C1 segment of cervical spinal cord (tissue), 14 donors: ENCODE measurements at places on chromosomes 2 and 18.

DNA sequence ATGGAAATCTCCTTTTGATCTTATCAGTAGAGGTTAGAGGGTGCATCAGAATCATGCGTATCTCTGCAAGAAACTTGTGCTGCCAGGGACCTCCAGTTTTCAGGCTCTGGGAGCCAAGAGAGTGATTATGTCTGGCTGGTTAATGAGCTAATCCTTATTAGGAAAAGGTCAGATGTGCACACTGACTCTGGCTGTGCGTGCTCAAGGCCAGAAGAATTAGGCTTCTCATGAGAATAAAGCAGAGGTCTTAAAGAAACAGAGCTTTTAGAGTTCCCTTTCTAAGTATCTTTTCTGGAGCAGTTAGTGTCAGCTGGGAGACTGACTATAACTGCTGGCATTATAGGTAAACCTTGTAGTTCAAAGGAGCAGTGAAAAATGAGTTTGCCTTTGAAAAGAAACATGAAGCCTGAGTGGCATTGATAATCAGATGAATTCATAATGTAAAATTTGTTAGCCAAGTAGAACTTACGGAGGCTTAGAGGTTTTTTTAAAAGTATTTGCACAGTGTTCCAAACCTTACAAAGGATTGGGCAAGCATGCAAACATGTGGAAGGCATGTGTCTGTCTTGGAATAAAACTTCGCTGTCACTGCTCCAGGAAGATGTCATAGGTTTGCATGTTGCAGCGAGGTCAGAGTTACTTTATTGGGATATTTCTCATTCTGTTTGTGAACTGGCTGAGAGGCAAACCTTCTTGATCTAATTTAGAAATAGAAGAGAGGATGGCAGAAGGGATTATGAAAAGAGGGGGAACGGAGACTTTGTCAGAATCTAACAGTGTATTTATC lies 151.7 kb downstream of the ARHGAP28 start:
- no peak for DNase-seq

DNA sequence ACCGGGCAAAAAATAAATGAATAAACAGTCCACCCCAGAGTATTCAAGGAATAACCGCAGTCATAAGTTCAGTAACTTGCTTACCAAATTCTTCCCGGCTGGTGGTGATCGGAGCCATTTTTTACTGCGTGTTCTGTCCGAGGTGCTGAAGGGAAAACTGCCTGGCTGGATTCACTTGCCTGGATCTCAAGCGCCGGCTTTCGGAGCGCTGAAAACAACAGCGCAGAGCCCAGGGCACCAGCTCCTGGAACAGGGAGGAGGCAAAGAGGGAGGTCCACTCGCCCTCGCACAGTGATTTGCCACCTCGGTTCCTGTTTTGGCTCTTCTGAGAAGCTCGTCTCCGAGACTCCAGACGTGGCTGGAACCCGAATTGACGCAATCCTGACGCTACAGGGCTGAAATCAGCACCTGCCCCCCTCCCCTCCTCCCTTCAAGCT lies at the start of gene SYT4:
Gene SYT4, minus strand, starts transcription at position 327 of the 437 bp plus-strand sequence. Its CDS starts 209 bp downstream, at position 118.
- DNase-seq: peak; percentile 17

DNA sequence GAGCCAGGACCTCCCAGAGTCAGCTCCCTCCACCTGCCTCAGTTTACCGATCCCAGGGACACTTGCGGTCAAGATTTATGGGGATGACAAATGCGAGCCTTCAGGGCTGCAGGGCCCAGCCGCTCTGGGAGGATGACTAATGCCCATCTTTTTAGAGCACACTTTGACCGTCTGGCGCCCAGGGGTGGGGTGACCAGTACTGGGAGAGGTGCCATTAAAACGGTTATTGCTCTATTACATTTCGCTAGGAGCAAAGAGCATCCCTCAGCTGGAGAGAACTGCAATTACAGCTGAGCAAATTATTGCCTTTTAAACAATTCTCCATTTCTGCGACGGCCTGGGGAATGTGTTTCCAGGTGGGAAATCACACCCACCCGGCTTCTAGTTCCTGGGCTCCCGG lies 42.6 kb upstream of the HPCAL1 start:
- no peak for DNase-seq

GRCh38 chr18:31510319-31510718 lies 12.3 kb downstream of the DSG2 start:
- DNase-seq: no peak

DNA sequence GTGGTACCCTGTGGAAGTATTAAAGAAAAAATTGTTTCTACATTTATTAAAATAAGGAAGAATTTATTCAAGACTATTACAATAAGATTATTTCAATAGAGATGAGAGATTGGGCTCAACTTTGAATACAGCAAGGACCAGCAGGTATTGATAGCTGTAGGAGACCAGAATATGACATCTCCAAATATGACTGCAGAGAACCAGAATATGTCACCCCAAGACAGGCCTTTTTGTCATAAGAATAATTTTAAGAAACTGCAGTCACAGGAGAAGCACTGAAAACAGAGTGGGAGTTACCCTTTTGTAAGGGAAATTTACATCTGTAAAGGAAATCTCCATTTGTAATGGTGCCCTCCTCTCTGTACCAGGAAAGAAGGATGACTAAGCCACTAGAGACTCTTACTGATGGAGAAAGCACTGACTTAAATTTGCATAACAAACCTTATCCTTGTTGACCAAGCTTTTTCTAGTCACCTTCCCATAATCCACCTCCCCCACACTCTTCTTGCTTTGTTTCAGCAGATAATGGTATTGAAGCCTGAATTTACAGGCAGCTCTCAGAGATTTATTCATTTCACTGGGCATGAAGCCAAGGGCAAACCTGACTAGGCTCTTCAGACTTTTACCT lies 145.1 kb upstream of the RMP24 start:
- no peak for DNase-seq

- DNase-seq: no peak
Observed at GRCh38 chr2:213247566-213247965, 36.7 kb upstream of the SPAG16 start.

DNA sequence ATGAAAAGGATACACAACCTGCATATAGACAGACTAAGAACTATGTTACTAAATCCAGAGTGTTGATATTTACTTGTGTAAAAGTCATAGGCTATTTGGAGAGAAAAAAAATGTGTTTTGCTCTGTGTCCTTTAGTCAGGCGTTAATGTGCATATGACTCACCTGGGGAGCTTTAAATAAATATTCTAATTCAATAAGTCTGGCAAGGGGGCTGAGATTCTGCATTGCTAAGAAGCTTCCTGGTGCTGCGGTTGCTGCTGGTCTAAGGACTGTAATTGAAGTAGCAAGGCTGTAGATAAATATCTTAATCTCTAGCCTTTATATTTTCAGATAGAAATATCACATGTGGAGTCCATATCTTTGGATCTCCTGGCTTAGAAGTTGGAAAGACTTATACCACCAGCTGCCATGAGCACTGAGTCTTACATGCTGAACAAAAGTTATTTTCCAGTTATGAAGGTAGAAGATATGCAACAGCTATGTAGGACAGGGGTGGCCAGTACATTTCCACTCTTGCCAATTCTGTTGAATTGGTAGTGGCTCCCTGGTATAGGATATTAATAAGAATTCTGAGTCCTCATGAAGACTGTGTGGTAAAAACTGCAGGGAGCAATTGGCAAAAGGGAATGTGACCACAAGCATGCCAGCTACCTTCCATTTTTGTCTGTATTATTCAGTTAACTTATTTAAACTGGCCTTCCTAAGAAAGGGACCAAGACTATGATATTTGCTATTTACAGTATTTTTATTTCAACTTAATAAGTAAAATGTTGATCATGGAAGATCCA lies 4.8 kb downstream of the SPAG16 start:
- no peak for DNase-seq

DNA sequence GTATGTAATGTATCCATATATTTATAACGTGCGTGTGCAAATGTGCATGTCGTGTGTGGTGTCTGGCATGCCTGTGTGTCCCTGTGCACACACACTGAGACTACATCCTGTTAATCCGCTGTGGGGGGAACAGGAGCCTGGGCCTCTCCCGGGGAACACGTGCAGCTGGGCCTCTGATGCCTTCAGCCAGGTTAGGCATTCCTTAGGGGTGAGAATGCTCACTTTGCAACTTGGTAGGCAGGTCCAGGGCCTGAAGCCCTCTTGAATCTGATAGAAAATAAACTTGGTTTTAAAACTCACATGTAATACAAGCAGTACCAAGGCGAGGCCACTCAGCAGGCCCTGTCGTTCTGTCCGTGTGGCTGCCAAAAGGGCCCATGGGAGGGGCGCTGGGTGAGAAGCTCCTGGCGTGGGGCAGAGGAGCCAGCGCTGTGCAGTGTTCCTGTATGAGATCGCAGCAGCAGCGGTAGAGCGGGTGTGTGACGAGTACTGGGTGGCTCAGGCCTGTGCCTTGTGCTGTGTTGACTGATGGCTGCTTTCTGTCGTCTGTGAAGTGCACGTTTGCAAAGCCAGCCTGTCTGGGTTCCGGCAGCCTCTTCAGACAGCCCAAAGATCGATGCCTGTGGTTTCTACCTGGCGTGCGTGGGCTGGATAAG lies 16.2 kb downstream of the SALL3 start:
- no peak for DNase-seq

DNA sequence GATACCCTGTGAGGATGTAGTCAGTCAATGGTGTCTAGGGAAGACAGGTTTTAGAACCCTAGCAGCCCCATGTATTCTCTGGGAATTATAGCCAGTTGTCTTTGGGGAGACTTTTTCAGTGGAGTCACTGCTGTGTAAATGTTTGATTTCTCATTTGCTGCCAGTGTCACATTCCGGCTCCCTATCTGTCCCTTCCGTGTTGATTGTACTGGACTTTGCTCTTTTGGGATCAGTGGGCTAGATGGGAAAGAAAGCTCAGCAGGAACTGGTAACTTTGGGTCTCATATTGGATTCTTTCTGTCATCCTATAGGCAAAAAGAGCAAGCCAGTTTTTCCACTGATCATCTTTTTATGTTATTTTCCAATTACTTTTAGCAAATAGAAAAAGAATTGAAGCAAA lies 70.1 kb downstream of the GTF3C3 start:
- DNase-seq: no peak

DNA sequence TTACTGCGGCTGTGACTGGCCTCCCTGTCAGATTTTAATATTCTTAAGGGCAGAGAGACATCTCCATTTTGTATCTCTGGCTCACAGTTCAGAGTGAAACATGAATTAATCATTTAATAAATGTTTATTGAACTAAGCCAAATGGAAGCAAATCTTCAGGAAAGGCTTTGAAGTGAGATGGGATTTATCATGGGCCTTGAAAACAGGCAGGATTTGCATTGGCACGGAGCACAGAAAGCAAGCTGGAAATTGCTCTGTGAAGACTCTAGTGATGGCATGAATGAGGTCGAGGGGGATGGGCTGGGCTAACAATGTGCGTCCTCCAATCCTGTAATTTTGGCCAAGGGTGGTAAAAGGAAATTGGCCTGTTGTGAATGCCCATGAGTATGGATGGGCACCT lies 369.8 kb upstream of the SOX11 start:
- DNase-seq: no peak

DNA sequence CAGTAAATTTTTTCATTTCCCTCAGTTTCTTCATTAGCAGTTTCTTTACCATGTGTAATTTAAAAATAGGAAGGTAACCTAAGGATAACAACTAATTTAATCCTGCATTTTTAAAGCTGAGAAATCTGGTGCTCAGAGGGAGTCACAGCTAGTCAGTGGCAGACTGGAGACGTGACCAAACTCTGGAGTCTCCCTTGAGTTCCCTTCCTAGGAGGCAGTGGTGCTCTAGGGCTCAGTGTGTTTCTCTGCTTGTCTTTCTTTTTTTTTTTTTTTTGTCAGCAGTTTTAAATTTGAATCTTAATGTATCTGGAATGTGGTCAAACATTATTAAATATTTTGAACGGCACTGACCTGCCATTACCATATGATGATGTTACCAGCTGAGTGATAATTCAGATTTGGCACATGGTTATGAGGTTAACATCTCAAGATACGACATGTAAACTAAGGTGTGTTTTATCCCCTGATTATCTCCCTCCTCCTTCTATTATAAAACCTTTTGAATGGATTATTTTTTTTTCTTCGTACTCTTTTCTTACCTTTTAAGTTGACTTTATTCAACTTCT lies 226.2 kb downstream of the GALNT13 start:
- no peak for DNase-seq

GRCh38 chr2:42918671-42919318 lies 126.4 kb upstream of the HAAO start:
- DNase-seq: no peak

GRCh38 chr2:10487081-10487740 lies 39.1 kb upstream of the ODC1 start:
- no peak for DNase-seq

DNA sequence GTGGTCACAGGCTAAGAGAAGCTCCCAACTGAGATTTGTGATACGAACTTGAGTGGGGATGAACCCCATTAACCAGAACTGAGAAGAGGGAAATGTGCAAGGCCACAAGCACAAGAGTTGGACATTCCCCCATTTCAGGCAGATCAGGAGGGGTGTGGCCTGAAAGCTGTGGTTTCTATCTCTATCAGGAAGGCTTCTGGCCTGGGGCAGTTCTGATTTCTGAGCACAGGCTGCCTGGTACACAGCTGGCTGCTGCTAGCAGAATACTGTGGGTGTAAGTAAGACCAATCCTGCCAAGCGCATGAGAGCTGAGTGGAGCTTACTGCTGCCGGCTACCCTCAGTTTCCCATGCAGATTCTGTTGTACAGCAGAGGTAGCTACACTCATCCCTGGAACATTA lies 484.6 kb downstream of the SATB2 start:
- no peak for DNase-seq

GRCh38 chr18:68219274-68219673 lies 495.6 kb downstream of the TMX3 start:
- no peak for DNase-seq

DNA sequence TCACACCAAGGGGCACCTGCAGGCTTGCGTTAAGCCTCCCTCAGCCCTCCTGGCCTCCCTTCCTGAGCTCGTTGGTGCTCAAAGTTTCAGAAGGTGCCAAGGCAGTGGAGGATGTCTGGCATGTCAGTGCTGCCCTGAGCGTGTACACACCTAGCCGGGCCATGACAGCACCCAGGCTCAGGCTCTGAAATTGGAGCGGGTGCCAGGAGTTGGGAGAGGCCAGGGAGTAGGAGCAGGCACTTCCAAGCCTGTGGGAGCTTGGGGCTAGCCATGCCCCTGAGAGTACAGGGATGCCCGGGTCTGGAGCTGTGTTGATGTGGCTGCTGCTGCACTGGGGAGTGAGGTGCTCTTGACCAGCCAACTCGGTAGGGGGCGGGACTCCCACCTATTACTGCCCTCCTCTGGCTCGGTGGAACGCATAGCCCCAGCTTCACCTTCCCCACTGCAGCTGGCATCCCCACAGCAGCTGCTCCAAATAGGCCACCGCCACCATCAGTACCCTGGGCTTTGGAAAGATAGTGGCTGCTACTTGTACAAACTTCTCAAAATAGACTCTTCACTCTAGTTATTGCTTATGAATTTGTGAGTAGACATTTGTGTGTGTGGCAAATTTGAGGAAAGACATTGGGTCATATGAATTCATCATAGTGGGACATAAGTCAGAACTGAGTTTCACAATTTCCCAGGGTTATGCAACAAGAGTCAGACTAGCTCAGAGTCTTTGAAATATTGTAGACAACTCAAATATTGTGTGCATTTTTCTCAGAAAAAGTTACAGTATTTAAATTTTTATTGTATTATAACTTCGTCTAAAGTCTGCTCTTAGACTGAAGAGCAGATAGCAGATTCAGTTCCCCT lies 6.8 kb upstream of the PCARE start:
- no peak for DNase-seq

GRCh38 chr2:106546391-106546990 lies 59.3 kb downstream of the CD8B2 start:
- DNase-seq: no peak

GRCh38 chr2:75994759-75995158 lies 284.0 kb upstream of the GCFC2 start:
- DNase-seq: no peak

- no peak for DNase-seq
Observed at GRCh38 chr2:209334188-209335017, 89.4 kb upstream of the MAP2 start.

- DNase-seq: no peak
Observed at GRCh38 chr2:201450954-201451291, 335 bp downstream of the TRAK2 start.
